ENCODE measurements at places on chromosomes 2 and 18.

- no peak for DNase-seq
These were observed 23.5 kb downstream of the HADHB start for GRCh38 chr2:26268213-26268612.

- DNase-seq: no peak
These were observed 317.0 kb upstream of the MMADHC start for GRCh38 chr2:149904352-149905175.

DNA sequence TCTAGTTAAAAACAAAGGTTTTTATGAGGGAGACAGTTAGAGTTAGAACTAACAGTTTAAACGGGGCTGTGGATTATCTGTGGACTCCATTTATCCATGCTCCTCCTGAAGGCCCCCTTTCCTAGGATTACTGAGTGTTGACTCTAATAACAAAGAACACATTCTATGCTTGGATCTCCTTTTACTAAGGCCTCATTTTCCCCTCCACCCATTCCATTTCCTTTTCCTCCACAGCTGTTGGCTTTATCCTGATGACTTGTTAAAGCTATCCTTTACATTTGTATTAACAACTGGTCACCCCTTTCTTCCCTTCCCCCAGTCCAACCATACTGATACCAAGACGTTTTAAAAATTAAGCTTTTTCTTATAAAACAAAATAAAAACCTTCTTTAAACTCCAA lies 220.6 kb downstream of the SRBD1 start:
- DNase-seq: no peak

DNA sequence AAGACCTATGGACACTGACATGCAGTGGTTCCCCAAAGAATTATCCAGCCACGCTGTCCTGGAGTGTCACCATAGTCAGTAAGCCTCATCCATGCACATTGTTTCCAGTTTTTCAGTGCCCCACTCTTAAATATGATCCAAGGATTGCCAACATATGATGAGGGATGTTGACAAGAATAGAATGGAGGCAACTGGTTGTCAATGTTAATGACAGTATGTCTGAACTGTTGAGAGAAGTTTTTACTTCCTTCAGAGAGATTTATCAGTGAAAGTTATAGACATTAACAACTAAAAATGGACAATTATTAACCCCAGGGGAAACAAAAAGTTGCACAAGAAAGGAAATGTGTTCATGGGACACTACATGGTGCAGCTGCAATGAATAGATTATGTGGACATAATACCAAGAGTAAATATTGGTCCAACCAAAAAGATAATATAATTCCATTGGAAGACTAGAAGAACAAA lies 69.9 kb downstream of the CYP26B1 start:
- no peak for DNase-seq

DNA sequence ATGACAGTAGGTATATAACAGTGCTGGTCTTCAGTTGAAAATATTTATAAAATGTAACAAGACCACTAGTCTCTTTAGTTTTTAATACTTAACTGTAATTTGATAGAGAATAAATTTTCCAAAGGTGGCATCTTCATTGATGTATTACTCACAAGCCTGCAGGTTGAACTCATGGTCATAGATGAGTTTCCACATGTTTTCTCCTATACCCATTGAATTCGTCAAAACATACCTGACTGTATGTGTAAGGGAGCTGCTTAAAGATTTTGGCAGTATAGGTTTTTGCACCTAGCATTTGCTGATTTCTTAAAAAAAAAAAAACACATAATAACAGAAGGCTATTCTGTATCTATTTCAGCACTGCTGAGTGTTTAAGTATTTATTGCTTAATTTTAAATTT lies 112.9 kb downstream of the FMNL2 start:
- no peak for DNase-seq
